GM12892 (cell line): ENCODE measurements at places on chromosomes 3 and 15.

DNA sequence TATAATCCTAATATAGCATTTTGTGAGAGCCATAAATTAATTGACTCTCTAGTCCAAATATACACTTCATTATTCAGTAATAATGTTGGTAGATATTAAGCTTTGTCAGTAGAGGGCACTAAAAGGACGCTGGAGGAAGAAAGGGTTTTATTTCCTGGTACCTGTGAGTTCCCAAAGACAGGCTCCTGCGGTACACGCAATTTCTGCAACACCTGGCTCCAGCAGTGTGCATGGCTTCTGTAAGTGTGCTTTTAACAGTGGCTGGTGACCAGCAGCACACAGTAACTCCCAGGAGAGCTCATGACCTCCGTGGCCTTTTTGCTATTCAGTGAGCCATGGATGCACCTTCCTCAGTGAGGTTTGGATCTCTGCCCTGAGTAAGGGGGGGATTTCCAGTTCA, 338.3 kb upstream of the ZNF385D start:
- no peak for DNase-seq

- DNase-seq, result no peak
These were observed 71.2 kb downstream of the RORA start for GRCh38 chr15:61157933-61158332.

- no peak for DNase-seq
These were observed 213.1 kb downstream of the RPLP1 start for GRCh38 chr15:69665641-69666111.

DNA sequence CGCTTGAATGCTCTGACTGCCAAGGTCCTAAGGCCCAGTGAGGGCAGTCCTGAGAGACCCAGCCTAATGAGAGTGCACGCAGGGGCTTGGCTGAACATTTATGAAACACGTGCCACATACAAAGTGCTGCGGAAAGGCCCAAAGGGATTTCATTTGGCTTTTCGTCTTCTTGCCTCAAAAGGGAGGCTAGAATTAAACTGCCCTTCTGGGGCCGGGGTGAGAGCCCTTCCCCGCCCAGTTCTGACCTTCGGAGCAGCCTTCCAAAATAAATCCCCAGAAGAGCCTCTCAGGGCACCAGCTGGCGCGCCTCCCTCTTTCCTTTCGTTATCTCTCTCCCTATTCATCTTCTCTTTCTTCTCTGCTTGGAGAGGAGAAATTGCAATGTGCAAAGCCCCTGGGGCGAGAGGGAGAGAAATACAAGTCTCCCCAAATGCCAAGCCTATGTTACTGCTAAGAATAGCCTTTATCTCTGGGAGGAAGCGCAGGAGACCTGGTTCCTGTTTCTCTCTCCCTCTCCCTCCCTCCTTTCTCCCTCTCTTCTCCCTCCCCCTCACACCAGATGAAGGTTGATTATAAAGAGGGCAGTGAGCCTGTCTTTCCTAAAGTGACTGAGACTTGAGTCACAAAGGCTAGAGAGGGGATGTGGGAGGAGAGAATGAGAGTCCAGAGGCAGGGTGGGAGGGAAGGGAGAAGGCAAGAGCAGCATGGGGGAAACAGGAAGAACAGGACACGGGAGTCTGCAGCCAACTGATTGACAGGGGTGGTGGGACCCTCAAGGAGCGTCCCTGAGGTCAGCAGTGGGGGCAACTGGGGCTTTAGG, 36.7 kb upstream of the NDUFB4 start:
- DNase-seq, result no peak

DNA sequence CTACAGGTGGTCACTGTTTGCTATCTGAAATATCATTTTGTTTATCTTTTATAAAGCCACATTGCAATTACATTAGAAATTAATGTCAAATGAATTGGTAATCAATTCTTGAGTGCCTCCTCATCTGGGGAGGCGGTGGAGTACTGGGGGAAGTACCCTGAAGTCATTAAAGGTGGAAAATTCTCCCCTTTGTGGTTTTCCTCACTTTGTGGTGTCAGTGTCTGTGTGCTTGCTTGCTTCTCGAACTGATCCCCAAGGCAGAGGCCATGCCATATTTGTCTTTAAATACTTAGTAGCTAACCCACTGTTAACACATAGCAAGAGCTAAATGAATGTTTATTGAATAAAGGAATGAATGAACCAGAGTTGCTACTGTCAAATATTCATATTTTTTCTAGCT, 40.5 kb upstream of the CCK start:
- no peak for DNase-seq

DNA sequence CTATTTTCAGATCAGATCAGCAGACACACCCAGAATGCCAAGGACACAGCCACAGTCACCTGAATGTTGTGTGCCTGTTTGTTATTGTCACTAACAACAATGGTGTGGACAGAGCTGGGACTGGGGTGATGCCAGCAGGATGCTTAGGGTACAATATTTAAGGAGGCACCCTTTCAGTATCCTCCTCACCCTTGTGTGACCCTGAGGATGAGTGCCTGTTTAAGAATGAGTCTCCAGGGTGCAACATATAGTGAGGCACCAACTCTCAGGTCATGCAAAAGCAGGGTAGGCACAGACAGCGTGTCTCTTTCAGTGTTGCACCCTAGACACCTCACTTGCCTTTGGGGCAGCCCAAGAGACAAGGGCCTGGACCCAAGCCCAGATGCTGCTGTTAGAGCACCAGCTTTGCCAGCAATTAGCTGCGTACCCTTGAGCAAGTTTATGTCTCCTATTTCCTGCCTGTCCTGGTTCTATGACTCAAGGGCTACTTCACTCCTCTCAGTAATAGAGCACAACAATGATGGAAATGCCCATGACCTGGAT, 122.6 kb downstream of the AQP9 start:
- DNase-seq, result no peak

DNA sequence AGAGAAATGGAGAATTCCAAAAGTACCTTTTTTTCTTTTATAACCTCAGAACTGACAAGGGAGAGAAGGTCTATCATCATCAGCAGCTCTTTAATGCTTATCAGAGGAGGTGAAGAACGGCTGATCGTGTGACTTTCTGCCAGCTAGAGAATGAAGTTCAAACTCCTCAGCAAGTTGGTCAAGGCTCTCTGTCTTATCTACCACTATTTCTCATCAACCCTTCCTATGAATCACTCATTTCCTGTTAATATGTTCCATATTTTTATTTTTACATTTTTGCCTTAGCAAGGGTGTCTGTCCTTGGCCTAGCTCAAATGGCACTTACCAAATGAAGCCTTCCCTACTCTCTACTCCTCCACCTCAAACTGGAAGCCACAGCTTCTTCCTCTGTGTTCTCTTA, 73.1 kb upstream of the TSPAN3 start:
- no peak for DNase-seq

DNA sequence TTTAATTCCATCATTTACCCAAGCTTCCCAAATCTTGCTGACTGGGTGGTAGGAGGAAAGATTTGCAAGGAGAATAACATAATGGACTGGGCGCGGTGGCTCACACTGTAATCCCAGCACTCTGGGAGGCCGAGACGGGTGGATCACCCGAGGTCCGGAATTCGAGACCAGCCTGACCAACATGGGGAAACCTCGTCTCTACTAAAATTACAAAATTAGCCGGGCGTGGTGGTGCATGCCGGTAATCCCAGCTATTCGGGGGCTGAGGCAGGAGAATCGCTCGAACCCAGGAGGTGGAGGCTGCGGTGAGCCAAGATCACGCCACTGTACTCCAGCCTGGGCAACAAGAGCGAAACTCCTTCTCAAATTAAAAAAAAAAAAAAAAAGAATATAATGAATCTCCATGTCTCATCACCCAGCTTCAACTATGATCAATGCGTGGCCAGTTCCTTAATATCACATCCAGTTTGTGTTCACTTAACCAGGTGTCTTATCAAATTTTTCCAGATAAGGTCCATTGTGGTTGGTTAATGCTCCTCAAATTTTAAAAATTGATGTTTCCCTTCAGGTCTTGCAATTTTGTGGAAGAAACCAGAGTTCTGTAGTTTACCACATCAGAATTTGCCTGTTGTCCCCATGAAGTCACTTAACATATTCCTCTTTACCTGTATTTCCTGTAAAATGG, 1.3 kb upstream of the ABCF3 start:
- DNase-seq, result no peak

DNA sequence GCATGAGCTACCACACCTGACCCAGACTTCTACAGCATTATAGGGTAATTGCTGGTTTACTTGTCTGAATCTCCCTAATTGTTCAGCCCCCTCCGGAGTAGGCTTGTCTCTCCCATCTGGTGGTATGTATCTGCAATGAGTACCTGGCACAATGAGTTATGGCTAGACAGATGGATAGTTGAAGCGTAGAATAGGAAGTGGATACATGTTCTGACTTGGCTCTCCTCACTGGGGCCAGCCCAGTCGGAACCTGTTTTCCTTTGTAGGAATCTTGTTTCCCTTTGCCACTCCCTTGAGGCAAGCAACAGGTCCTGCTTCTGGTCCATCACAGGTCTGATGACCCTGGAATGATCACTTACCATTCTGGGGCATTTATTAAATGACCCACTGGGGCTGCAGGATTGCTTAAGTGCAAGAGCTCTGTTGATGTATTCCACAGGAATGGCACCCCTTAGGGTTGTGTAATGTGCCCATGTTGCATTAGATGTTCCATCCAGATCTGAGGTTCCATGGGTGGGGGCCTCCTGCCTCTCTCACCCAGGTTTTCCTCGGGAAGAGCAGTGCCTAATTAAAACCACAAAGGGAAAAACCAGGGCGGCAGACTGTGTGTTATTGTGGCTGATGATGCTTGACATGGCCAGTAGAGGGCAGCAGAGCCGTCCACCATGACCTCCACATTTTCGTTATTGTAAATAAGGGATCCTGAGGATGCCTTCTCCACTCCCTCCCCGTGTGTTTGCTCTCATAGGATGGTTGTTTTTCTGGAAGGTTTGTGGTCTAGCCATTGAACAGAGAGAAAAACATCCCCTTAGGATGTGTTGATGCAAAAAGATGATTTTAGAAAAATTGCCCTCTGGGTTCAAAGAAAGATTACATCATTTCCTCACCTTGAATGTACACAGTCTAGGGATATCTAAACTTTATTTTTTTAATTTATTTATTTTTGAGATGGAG, 58.0 kb downstream of the CMTM8 start:
- DNase-seq, result peak; percentile 33

GRCh38 chr3:195558602-195559001, 15.5 kb upstream of the PPP1R2 start:
- DNase-seq, result no peak

DNA sequence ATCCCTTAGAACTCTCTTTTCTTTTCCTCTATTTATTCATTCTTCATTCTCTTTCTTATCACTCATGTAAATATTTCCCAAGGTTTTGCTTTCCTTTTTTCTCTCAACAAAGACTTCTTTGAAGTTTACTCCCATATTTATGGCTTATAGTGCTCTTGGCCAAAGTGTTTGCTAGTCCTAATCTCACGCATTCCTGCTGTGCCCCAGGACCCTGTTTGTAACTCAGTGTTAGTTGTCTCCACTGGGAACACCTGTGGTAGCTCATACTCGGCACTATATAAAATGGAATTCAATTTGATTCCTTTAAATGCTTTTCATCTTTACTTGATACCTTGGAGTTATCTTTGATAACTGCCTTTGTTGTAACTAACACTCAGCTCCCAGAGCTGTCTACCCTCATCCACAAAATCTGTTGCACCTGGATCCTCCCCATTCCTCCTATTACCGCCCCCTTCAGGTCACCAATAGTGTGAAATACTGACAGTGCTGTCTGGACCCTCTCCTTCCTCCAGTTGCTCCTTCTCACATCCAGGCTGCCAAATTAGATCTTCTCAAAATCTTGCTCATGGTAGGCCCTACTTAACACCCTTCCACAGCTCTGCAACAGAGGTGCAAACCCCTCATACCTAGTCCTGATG, 76.8 kb downstream of the TIGIT start:
- DNase-seq, result no peak

DNA sequence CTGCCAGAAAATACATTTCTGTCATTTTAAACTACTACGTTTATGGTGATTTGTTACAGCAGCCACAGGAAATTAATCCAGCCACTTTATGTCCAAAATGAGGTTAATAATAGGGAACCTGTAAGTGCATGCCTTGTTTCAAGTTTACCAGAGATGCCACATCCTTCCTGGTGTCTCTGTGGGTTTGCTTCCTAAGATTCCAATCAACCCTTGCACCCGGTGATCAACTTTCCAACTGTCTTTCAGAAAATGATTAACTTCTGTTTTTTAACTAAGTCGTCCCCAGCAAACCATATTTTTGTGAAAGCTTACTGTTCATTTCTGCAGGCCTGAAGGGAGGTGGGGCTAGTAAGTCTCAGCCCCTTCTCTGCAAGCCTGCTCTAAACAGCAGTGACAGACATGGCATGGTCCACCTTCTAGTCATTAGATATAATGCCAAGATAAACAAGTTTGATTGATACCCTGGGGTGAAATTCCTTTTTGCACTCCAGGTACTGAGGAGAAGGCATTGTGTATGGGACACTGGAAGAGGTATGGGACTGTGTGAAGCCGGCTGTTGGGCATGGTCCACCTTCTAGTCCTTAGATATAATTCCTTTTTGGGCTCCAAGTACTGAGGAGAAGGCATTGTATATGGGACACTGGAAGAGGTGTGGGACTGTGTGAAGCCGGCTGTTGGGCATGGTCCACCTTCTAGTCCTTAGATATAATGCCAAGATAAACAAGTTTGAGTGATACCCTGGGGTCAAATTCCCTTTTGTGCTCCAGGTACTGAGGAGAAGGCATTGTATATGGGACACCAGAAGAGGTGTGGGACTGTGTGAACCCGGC, 11.1 kb upstream of the TMC3 start:
- DNase-seq, result no peak

- no peak for DNase-seq
These were observed 115.7 kb upstream of the BFSP2 start for GRCh38 chr3:133283958-133284807.

- no peak for DNase-seq
These were observed 4.5 kb downstream of the HEMK1 start for GRCh38 chr3:50573566-50574443.

GRCh38 chr15:42619656-42620371, 44.4 kb downstream of the STARD9 start:
- DNase-seq, result no peak

- DNase-seq, result no peak
These were observed 428 bp downstream of the LYSMD4 start for GRCh38 chr15:99732751-99733267.

- no peak for DNase-seq
These were observed 28.7 kb downstream of the CMTM7 start for GRCh38 chr3:32420126-32421038.

GRCh38 chr3:184682671-184683070, 29.2 kb downstream of the MAGEF1 start:
- DNase-seq, result no peak

GRCh38 chr3:112568642-112569041, 6.8 kb downstream of the SLC35A5 start:
- DNase-seq, result no peak

- DNase-seq, result no peak
These were observed 12.9 kb upstream of the TM6SF1 start for GRCh38 chr15:83094583-83094982.

GRCh38 chr3:64278625-64279024, 53.4 kb upstream of the PRICKLE2 start:
- no peak for DNase-seq

- no peak for DNase-seq
These were observed 4.8 kb downstream of the C3orf52 start for GRCh38 chr3:112090887-112091586.

GRCh38 chr3:8500319-8500988, 1.2 kb upstream of the LMCD1 start:
- DNase-seq, result no peak

- DNase-seq, result no peak
These were observed 619.5 kb upstream of the TBL1XR1 start for GRCh38 chr3:177816667-177817208.

GRCh38 chr3:170953229-170953628, 44.8 kb upstream of the EIF5A2 start:
- no peak for DNase-seq

GRCh38 chr15:64354688-64355344, 1.2 kb downstream of the CSNK1G1 start:
- no peak for DNase-seq
